ENCODE measurements at places on chromosomes 2 and 18.

GRCh38 chr2:27681841-27682240 is 18.2 kb downstream of the SLC4A1AP start:
- DNase-seq, result peak; percentile 9

DNA sequence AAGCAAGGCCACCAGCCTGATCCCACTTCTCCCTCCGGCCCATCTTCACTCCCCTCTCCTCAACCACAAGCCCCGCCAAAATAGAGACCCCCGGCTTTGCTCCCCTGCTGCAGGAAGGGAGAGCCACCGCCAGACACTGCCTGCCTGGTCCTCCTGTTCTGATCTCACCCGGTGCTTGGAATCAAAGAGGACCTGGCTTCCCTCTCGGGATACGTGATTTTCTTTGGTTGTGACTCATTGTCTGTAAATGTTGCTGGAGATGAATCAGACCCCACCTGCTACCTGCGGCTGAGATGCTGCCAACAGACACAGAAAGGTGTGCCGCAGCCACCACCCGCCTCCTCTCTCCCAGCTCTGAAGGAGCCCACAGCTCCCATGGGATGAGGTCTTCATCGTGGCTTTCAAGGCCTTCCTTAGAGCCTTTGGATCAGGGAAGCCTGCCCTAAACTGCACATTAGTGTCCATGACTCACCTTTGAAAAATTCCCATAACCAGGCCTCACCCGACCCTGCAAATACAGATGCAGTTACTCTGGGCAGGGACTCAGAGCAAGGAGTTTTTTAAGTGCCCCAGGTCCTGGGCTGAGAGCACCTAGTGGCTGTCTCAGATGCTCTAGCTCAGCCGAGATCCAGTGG is 79.4 kb upstream of the ZNF532 start:
- DNase-seq, result no peak

DNA sequence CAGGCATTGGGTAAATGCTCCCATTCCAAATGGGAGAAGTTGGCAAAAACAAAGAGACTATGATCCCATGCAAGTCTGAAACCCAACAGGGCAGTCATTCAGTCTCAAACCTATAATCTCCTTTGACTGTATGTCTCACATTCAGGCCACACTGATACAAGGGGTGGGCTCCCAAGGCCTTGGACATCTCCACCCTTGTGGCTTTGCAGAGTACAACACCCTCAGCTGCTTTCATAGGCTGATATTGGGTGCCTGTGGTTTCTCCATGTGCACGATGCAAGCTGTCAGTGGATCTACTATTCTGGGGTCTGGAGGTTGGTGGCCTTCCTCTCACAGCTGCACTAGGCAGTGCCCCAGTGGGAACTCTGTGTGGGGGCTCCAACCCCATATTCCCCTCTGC is 141.7 kb upstream of the CAB39 start:
- DNase-seq, result no peak

GRCh38 chr2:201072201-201072530 is 365 bp downstream of the NDUFB3 start:
- DNase-seq, result no peak

- DNase-seq, result no peak
Measured at GRCh38 chr2:3756306-3756705, 52.9 kb downstream of the DCDC2C start.

- no peak for DNase-seq
Measured at GRCh38 chr2:113812204-113812603, 55.8 kb upstream of the SLC35F5 start.

DNA sequence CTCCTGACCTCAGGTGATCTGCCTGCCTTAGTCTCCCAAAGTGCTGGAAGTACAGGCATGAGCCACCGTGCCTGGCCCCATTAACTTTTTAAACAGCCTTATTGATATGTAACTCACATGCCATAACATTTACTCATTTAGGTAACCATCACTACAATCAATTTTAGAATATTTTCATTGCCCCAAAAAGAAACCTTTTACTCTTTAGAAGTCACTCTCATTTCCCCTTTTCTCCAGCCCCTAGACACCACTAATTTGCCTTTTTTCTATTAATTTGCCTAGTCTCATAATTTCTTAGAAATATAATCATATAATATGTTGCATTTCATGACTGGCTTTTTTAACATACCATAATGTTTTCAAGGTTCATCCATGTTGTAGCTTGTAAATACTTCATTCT is 57.2 kb upstream of the TACR1 start:
- no peak for DNase-seq

DNA sequence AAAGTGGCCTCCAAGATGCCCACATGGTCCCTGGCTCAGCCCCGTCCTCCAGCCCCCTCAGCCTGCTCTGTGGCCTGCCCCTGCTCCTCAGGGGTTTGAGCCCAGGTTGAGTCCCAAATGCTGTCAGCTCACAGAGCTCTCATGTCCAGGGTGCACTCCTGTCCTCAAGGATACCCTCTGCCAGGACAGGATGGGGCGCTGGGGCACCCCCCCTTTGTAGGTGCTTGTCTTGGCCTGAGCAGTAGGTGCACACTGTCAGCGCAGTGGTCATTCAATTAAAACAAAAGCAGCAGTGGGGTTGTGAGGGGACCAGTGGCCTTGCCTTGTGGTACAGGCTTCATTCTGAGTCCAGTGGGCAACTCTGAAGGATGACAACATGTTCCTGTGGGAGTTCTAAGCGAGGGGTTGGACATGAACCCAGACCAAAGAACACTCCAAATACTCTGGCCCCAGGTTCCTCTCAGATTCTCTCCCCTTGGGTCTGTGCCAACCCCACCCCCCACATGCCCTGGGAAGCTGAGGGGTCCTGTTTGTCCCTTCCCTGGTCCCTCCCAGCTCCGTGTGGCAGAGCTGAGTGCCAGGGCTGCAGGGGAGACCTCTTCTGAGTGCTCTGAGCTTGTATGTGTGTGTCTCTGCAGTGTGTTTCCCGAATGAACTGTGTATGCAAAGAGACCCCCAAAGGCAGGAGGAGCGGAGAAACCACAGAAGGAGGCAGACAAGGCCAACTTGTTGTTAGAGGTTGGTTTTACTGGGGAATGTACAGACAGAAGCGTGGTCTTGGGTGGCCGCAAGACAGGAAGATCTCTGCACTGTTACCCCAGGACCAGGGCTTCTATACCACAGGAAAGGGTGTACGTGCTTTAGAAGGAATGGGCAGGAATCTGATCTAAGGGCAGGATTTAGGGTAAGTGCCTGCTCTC is 155.6 kb upstream of the HS6ST1 start:
- DNase-seq, result no peak

DNA sequence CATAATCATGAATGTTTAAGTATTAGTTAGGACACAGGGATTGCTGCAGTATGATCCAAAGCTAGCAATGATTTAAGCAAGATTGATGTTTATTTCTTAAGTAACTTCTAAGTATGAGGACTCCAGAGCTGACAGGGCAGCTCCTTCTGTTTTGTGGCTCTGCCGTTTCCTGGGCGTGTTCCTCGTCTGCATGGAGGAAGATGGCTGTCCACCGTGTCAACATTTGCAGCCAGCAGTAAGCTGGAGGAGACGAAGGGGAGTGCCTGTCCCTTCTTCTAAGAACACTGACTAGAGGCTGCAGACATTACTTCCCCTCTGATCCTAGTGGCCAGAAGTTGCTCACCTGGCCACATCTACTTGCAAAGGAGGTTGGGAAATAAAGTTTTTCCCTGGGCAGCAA is 144.1 kb downstream of the MYO1B start:
- no peak for DNase-seq

DNA sequence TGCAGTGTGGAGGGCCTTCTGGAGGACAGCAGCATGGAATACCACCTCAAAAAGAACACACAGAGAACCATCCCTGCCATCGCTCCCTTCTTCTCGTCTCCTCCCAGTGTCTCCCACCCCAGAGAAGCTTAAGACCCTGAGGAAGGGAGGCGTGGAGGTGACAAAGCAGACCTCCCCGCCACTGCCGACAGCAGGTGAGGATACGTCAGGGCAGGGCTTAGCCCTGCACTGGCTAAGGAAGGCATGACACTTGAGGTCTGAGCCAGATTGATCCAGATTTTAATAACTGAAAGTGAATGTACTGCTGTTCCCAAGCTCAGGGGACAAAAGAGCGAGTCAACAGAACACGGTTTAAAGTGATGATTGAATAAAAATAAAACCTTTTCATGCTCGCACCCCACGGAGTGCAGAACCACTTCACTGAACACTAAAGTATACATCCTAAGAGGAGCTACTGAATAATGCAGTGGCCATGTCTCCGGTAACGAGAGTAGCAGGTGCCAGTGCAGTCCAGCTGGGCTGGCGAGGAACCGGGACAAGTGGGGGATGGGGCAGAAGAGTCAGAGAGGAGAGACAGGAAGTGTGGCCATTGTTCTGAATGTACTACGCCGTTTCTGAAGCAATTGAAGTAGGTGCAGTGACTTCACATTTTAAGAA is 391.0 kb downstream of the CDH2 start:
- DNase-seq, result no peak

- DNase-seq, result no peak
Measured at GRCh38 chr2:222887124-222887523, 26.3 kb downstream of the ACSL3 start.

- no peak for DNase-seq
Measured at GRCh38 chr2:20726913-20727312, 60.0 kb downstream of the GDF7 start.

- DNase-seq, result no peak
Measured at GRCh38 chr2:141766225-141766624, 364.6 kb downstream of the LRP1B start.

GRCh38 chr2:160876029-160876428 is 284.2 kb upstream of the TANK start:
- DNase-seq, result no peak

DNA sequence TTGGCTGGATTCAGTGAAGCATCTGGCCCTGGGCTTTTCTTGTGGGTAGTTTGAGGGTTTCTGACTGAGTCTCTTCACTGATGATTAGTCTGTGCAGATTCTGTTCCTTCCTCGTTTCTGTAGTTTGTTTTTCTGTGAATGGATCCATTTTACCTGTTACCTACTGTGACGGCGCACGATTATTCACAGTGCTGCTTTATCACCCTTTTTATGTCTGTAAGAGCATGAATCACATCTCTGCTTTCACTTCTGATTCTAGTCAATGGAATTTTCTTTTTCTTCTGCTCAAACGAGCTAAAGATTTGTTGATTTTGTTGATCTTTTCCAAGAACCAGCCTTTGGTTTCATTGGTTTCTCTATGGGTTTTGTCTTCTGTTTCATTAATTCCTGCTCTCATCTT is 60.8 kb downstream of the SLC66A2 start:
- DNase-seq, result no peak

- DNase-seq, result no peak
Measured at GRCh38 chr2:47785986-47786385, 3.0 kb downstream of the MSH6 start.

DNA sequence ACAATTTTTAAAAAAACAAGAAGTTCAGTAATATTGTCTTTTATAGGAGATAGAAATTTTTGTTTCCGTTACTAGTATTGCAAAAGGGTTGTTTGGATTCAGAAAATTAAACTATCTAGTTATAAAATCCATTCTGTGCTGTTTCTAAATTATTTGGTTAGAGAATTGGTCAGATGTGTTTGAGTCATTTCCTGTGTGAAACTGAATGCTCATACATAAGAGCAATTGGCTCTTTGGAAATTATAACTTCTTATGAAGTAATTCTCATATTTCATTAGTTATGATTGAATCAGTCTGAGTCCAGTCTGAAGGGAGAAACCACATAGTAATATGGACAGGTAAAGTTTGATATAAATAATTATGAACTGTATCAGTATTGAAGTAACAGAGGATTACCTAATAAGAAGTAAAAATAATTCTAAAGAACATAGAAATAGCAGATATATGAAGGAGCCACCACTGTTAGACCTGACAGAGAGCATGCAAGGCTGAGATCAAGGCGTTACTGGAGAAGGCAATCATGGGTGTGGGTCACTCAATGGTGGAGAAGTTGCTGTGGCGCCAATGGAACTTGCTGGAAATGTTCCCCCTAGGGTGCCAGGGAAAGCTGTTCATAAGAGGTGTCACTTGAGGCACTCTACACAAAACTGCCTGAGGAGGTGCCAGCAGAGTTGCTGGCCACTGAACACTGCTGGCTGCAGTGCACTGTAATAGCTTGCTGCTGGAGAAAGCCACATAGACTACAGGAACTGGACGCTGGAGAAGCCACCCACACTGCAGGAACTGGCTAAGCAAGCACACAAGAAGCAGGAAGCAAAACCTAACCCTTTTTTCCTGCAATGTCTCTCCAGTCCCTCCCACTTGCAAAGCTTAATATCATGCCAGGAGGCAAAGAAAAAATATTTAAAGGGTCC is 18.0 kb upstream of the FAP start:
- no peak for DNase-seq

- no peak for DNase-seq
Measured at GRCh38 chr2:20668451-20668850, 1.5 kb downstream of the GDF7 start.

DNA sequence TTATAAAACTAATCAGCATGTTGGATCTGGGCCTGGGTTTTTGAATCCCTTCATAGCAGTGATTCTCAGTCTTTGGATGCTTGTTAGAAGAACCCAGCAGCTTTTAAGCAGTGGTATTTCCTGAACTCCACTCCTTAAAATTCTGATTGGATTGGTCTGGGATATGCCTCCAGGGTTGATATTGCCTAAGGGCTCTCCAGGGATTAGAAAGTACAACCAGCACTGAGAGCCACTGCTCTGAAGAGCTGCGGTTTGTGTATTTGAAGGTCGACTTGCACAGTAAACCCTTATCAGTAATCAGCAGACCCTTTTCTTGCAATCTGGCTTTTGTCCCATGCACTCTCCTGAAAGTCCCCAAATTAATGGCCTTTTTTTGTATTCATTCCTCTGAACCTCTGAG is 17.0 kb upstream of the RBMS1 start:
- no peak for DNase-seq

DNA sequence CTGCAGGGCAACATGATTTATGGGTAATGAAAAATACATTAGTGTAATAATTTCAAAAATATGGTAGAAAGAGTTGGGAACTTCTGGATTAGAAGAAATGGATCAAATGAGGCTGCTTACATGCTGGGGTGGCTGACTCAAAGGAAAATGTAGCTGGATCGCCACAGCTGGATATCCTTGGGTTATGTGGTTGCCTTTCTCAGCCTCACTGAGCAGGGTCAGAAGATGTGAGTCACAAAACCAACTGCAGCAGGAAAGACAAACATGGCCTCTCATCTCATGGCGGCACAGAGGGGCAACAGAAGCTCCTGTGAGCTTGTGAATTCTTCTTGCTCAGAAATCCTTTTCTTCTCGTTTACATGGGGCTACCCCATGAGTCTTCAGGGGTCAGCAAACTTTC is 317.1 kb upstream of the SPRED2 start:
- DNase-seq, result no peak

DNA sequence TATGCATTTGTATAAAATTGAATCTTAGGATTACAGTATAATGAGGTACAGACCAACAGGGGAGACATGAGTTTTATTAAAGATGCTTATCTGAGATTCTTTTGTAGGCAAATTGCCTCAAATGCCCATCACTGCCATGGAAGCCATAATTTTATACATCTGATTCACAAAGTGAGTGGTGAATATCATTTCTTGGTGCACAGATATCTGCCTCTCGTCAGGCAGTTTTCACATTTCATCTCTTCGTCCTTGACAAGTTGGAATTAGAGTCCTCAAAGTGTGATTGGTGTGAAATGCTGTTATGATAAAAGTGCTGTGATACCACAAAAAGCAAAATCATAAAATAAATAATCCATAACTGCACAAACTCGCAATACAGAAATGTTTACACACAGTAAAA is 1602.8 kb upstream of the DDX18 start:
- DNase-seq, result no peak

All from fibroblast of the conjunctiva (primary cell).